ENCODE measurements at places on chromosomes 2 and 18. TPM values are rescaled to one million over a fixed set of nuclear protein-coding genes. Genes with fewer than 3 reads are reported as not detected.

GRCh38 chr18:60549338-60549960 lies 176.9 kb upstream of the MC4R start:
- DNase-seq, result peak; percentile 2

UBXN2A gene
- 15.0 TPM for total RNA-seq

GRCh38 chr2:208101716-208102631 lies 22.4 kb downstream of the CRYGD start:
- DNase-seq, result no peak

- DNase-seq, result no peak
These were observed 54.8 kb downstream of the C2orf76 start for GRCh38 chr2:119311831-119312230.

DNA sequence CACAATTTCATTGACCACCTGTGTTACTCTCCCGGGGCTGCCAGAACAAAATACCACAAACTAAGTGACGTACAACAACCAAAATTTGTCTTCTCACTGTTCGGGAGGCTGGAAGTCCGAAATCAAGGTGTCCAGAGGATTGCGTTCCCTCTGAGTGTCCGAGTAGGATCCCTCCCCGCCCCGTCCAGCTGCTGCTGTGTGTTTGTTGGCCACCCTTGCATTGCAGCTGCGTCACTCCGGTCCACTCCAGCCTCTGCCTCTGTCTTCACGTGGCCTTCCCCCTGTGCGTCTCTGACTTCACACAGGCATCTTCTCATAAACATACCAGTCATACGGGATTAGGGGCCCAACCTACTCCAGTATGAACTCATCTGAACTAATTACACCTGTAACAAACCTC lies 251.8 kb upstream of the SMIM21 start:
- no peak for DNase-seq

DNA sequence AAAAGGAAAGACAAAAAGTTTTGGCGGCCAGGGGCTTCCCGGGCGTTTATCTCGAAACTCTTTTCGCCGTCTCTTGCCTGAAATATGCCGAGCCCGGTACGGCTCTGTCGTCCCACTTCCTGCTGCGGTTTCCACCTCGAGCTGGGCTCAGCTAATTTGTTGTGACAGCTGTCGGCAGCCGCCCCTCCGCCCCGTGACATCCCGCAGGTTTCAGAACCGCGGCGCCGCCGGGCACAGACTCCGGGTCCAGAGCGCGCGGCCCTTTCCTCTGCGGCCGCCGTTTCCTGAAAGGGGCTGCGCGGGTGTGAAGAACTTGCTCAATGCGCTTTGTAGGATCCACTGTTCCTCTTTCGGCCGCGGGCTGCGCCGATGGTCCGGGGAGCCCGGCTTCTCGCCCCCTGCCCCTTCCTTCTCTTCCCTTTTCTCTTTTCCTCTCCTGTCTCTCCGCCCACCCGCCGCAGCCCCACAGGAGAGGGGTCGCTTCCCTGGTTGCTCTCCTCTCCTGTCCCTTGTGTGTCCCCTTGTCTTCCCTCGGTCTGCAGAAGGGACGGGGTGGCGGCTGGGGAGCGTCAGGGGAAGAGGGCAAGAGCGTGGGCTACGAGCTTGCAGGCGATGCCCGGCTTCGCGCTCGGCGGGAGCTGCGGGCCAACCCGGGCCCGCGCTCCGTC lies 648 bp downstream of the ARID5A start:
- peak; percentile 91 for DNase-seq

KIAA2012 gene
- total RNA-seq, result not detected

IL36B gene
- total RNA-seq, result not detected

TSPYL6 gene
- total RNA-seq, result not detected

HOXD12 gene
- not detected for total RNA-seq

- no peak for DNase-seq
These were observed 188.1 kb downstream of the ZEB2 start for GRCh38 chr2:144331674-144332355.

APOB gene
- not detected for total RNA-seq

DNA sequence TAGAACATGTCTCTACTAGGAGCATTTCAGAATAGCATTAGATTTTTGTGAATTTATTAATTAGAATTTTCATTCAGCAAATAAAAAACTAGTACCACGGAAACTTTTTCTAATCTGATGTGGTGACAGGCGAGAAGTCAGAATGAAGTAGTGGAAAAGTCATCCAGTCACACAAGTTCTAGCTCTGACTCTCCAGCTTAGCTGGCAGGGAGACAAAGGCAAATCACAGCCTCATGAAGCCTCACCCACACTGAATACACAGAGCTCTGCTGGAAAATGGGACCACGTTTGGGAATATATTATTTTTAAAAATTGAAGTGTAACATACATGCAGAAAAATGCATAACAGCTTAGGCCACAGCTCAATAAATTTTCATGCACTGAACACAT lies 86.1 kb downstream of the L3MBTL4 start:
- DNase-seq, result no peak

DNA sequence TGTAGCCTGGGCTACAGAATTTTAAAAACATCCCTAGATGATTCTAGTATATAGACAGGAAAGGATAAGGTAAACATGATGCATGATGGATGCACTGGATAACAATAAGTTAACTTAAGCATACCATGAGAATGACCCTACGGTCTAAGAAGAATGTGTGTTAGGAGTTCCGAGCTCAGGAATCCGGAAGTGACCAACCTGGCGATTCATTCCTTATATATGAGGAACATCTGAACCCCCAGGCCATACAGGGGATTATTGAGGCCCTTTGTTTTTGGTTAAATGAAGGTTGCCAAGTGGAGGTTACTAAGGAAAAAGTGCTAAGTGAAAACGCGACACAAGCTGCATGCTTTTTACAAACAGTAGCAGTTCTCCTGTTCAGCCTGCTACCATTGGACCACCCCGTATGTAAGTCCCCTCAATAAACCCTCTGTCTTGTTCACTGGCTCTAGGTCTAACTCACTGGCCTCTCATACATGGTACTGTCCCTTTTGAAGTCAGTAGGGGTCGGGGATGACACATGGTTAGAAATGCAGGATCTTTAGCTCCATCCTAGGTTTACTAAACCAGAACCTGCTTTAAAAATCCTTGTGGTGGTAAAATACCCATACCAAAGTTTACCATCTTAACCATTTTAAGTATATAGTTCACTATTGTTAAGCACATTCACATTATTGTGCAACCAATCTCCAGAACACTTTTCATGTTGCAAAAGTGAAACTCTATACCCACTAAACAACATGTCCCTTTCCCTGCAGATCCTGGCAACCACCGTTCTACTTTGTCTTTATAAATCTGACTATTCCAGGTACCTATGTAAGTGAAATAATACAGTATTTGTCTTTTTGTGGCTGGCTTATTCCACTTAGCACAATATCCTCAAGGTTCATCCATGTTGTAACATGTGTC lies 111.0 kb upstream of the MAP4K3 start:
- no peak for DNase-seq

GRCh38 chr2:99819766-99820165 lies 322.6 kb downstream of the AFF3 start:
- no peak for DNase-seq

CNOT11 gene
- 56.9 TPM for total RNA-seq

GRCh38 chr2:224601923-224602322 lies 16.8 kb upstream of the CUL3 start:
- no peak for DNase-seq

GRCh38 chr2:112597537-112598322 lies 13.3 kb downstream of the CHCHD5 start:
- no peak for DNase-seq

DNA sequence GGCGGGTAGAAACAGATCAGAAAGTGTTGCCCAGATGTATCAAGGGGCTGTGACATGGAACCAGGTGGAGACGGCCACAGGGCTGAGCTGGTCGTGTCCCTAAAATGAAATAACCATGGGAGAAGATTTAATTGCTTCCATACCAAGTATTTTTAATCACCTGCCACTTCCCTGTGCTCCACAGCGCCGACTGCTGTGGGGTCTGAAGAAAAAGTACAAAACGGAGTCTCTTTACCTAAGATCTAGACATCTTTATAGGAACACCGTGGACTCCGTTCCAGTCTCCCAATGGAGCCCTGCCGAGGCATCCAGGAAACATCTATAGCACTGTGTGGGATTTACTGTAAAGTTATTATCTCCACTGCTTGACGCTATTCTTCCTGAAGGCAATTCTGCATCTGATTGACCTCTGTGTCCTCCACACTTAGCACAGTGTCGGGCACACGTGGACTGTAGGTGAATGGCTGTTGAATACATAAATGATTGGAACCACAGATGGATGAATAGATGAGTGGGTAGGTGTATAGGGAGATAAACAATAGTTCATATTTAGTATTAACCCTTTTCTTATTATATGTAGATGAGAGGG lies 21.6 kb upstream of the GYPC start:
- DNase-seq, result no peak

DNA sequence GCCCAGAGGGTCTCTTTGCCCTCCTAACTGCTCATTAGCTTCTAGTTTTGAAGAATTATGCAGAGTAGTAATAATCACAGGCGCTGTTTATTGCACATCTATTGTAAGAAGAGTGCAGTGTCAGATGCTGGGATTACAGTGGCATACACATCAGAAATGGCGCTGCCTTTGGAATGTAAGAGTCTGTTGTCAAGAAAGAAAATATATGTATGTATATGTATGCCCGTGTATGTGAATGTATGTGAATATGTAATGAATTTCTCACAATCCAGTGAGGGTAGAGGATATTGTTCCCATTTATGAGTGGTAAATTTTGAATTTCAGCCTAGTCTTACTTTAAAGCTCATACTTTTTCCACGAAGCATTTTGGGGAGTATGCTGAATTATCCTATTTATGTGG lies 127.5 kb downstream of the PARD3B start:
- DNase-seq, result no peak

DNA sequence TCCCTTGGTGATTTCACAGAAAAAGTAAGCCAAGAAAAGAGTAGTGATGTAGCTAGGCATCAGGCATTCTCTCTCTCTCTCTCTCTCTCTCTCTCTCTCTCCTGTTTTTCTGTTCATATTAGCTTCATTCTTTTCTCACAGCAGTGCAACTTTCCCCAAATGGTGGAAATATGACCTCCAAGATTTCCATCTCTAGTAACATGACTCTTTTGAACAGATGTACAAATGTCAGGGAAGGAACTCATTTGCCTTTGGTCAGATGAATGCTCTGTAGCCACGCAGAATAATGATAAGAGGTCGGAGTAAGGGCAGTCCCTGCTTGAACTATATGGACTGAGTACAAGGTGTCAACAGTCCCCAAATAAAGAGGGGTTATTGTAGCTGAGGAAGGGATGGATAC lies 316.2 kb downstream of the GALNT13 start:
- no peak for DNase-seq

- DNase-seq, result no peak
These were observed 77.1 kb upstream of the CDC42EP3 start for GRCh38 chr2:37748541-37748940.

EGR4 gene
- total RNA-seq, result not detected

DNA sequence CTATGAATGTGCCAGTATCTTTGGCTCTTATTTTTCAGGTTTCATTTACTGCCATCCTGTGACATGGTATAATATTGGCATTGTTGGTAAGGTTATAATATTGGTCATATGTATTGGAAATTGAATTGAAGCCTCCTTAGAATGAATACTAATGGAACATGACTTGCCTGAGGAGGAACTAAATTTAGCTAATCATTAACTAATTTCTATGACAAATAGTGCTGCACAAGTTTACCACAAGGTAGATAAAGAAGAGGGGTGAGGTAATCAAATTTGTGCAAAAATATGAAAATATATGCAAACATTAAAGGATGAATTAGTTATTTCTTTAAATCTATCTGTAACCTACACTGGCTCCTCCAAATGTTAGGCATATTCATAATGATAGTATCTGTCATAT lies 43.2 kb upstream of the ORC2 start:
- DNase-seq, result no peak

DNA sequence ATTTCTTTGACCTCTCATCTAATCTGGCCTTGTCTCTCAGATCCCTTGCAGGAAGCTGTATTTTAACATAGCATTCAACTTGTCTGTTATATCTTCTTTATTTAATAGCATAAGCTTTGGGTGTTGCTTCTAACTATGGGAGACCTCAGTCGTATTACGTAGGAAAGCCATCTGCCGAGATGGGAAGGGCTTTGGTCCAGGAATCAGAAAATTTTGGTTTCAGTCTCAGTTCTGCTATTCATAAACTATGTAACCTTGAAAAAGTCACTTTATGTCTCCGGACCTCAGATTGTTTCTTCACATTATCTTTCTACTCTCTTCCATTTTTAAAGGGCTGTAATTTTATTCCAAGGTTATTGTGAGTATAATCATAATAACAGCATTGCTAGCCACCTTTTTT lies 297.7 kb downstream of the SATB2 start:
- DNase-seq, result no peak

EMILIN1 gene
- total RNA-seq, result 0.81 TPM

- DNase-seq, result no peak
These were observed 37.8 kb downstream of the PCBP1 start for GRCh38 chr2:70124983-70125480.

DNA sequence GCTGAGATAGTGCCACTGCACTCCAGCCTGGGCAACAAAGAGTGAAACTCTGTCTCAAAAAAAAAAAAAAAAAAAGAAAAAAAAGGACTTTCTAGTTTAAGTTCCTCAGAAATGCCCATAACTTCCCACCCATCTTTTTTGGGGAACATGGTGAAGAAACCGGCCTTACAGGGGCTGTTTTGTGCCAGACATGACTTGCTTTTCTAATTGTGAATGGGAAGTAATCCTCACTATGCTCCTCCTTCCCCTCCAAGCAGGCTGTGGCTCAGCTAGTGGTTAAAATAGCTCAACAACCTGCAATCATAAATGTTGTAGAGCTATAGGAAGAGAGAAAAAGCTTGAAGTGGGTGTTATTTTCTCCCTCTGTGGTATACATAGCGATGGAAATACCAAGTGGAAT lies 34.1 kb upstream of the OLA1 start:
- no peak for DNase-seq

NT5C1B gene
- total RNA-seq, result not detected

DNA sequence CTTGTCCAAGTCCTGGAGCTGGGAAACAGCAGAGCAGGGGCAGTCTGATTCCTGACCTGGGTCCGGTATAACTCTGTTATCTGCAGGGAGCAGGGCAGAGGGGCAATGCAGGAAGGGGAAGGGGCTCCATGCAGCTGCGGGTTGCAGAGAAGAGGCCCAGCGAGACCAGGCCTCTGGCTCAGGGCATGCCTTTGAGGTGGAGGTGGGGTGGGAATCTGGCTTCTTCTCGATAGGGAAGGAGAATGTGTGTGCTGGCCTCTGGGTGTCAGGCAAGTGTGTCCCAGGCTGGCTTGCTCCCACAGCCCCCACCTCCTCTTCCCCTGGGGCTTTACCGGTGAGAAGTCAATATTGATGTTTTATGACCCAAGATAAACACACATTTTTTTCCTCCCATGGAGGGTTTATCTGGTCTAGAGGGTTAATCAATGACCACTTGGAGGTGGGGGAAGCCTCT lies 187.1 kb upstream of the HAAO start:
- no peak for DNase-seq

AFG3L2 gene
- 33.1 TPM for total RNA-seq

DNA sequence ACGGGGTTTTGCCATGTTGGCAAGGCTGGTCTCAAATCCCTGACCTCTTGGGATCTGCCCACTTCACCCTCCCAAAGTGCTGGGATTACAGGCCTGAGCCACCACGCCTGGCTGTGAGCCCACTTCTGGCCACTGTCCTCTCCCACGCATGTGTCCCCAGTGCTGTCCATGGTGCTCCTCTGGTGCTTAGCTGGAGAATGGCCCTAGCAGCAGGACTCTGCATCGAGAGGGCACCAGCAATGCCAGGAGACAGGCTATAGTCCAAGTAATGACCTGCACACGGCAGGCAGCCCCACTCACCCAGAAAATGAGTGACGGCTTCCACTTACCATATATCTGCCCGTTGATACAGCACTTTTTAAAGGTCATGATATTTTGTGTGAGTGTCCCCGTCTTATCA lies 66.3 kb upstream of the NARS1 start:
- no peak for DNase-seq
